ENCODE measurements at places on chromosomes 5 and 9. TPM values are rescaled to one million over a fixed set of nuclear protein-coding genes. Genes with fewer than 3 reads are reported as not detected.

Gene GABRA6
- not detected for total RNA-seq

Gene FABP6
- total RNA-seq: not detected

Gene C6
- 0.59 TPM for total RNA-seq

Gene BHMT2
- total RNA-seq: 3.3 TPM

Gene TAF11L5
- total RNA-seq: not detected

Gene EMB
- total RNA-seq: 0.94 TPM

Gene CTXN3
- not detected for total RNA-seq

Gene ANKRD34B
- total RNA-seq: not detected

Gene ECM2
- total RNA-seq: 17.3 TPM

Gene ANKS6
- 11.1 TPM for total RNA-seq

Gene SLC27A6
- not detected for total RNA-seq

Gene CTNND2
- total RNA-seq: not detected
